ENCODE measurements at places on chromosomes 12 and 14. TPM values are rescaled to one million over a fixed set of nuclear protein-coding genes. Genes with fewer than 3 reads are reported as not detected.

DNA sequence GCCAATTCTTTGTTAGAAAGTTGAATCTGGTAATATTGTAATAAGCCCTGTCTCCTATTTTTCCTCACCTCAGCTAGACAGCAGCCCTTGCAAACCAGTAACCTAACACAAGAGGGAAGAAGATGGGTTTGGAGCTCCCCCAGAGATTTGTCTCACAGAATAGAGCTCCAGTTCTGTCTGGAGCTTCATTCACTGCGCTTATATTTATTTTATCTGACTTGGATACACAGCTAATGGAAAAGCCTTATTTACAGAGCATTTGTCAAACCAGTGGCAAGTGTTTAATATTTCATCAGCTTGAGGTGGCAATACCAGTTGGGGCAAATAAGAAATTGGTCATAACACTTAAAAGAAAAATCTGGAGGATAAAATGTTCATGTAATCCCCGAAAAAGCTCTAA lies 1094.0 kb downstream of the FSCB start:
- H3K27me3 ChIP-seq = no peaks in the 10 kb centered on the region
- H3K27ac ChIP-seq = no peak overlapping the region
- H3K4me3 ChIP-seq = no peak overlapping the region
- H3K36me3 ChIP-seq = no peaks in the 10 kb centered on the region

ARHGAP9 gene
- 101 TPM for total RNA-seq

DPPA3 gene
- total RNA-seq = not detected

WNT1 gene
- not detected for total RNA-seq

DNA sequence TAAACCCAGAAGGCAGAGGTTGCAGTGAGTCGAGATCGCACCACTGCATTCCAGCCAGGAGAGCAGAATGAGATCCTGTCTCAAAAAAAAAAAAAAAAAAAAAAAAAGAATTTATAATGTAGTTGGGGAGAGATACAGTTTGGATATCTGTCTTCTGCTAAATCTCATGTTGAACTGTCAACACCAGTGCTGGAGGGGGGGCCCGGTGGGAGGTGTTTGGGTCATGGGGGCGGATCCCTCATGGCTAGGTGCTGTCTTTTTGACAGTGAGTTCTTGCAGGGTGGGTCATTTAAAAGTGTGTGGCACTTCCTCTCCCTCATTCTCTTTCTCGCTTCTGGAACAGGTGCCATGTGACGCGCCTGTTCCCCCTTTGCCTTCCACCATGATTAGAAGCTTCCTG lies 32.8 kb downstream of the CLIP1 start:
- DNase-seq = no peak
- no peaks in the 10 kb centered on the region for H3K27me3 ChIP-seq
- H3K4me1 ChIP-seq = no peaks in the 10 kb centered on the region
- H3K27ac ChIP-seq = no peak overlapping the region

GRCh38 chr14:92277031-92277430 lies 45.9 kb upstream of the SLC24A4 start:
- H3K4me1 ChIP-seq = peaks cover 6% of the 10 kb centered on the region
- no peak overlapping the region for H3K4me3 ChIP-seq
- no peaks in the 10 kb centered on the region for H3K36me3 ChIP-seq
- no peaks in the 10 kb centered on the region for H3K27me3 ChIP-seq

GRCh38 chr12:6614513-6615172 lies 7.5 kb upstream of the CHD4 start:
- H3K27me3 ChIP-seq = no peaks in the 10 kb centered on the region
- DNase-seq = no peak
- no peak overlapping the region for H3K4me3 ChIP-seq
- peaks cover 28% of the 10 kb centered on the region for H3K4me1 ChIP-seq

SERPINA12 gene
- not detected for total RNA-seq

- peak; percentile 26 for DNase-seq
- H3K36me3 ChIP-seq = no peaks in the 10 kb centered on the region
- H3K27ac ChIP-seq = no peak overlapping the region
Measured at GRCh38 chr12:16939871-16940306, 333.9 kb upstream of the LMO3 start.

DNA sequence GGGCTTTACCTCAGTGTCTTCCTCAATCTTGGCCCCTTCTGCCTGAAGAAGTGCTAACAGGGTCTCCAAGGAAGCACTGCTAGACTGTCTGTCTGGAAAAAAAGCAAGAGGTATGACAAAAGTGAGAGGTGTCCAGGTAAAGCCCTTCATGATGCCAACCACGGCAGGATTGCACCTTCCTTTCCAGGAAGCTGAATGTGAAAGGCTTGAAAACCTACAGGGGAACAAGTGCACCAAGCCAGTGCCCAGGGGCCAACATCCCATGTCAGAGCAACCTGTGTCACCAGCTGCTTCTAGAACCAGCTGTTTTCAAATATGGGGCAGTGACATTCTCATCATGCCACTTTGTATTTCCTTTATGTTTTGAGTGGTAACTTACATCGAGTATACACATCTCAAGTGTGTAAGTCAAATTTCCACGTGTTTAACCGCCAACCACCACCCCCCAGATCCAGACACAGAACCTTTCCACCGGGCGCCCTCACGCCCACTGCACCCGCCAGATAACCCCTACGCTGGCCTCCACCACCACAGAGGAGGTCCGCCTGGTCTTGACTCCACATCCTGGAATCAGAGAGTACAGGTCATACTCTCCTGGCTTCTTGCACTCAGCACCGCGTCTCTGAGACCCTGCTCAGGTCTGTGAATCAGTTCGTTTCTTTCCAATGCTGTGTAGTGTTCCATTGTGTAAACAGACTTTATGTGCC lies 27.3 kb downstream of the VPS37B start:
- H3K27ac ChIP-seq = no peak overlapping the region
- peaks cover 40% of the 10 kb centered on the region for H3K36me3 ChIP-seq
- no peaks in the 10 kb centered on the region for H3K27me3 ChIP-seq
- no peak for DNase-seq
- peaks cover 26% of the 10 kb centered on the region for H3K4me1 ChIP-seq

GRCh38 chr12:3231399-3231876 lies 154.3 kb downstream of the TSPAN9 start:
- no peaks in the 10 kb centered on the region for H3K36me3 ChIP-seq
- H3K27ac ChIP-seq = no peak overlapping the region
- no peaks in the 10 kb centered on the region for H3K4me1 ChIP-seq
- H3K27me3 ChIP-seq = peaks cover 3% of the 10 kb centered on the region

GLIPR1L1 gene
- not detected for total RNA-seq

GRCh38 chr12:59619461-59620240 lies 23.8 kb downstream of the SLC16A7 start:
- H3K27me3 ChIP-seq = no peaks in the 10 kb centered on the region
- H3K4me1 ChIP-seq = no peaks in the 10 kb centered on the region
- no peaks in the 10 kb centered on the region for H3K36me3 ChIP-seq
- DNase-seq = no peak

DNA sequence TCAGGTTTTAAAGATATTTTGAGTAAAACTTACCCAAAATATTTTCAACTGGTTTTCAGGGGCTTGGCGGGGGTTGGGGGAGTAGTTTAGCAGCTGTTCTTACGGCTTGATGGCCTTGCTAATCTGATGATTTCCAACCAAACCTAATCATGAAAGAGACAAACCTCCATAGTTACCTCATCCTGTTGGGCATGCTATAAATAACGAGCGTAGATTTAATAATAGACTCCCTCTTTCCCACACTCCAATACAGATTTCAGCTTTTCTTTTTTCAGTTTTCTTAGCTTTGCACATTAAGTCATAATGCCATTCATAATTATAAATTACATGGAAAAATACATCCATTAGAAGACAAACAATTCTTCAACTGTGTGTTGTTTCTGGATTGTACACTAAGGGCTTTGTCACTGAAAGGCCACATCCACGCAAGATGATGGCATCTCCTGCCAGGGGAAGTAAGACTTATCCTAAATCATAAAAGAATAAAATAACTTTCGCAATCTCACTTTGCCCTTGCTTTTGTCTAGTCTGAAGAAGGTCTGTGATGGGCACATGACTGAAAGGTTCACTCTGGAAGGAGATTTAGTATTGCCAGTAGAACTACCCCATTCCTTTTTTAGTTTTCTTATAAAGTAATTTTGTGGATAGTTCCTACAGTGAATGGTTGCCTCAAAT lies 23.2 kb downstream of the ITPR2 start:
- H3K36me3 ChIP-seq = no peaks in the 10 kb centered on the region
- peaks cover 6% of the 10 kb centered on the region for H3K4me1 ChIP-seq
- no peak overlapping the region for H3K27ac ChIP-seq
- DNase-seq = no peak

GRCh38 chr14:85824526-85824925 lies 294.6 kb downstream of the FLRT2 start:
- H3K4me1 ChIP-seq = no peaks in the 10 kb centered on the region
- no peaks in the 10 kb centered on the region for H3K36me3 ChIP-seq
- H3K27me3 ChIP-seq = no peaks in the 10 kb centered on the region
- no peak for DNase-seq
- H3K4me3 ChIP-seq = no peak overlapping the region
- no peak overlapping the region for H3K27ac ChIP-seq

TNFAIP2 gene
- 116 TPM for total RNA-seq

SLC38A4 gene
- total RNA-seq = 0.23 TPM

ITGB7 gene
- 487 TPM for total RNA-seq

GRCh38 chr14:97057238-97058073 lies 260.3 kb downstream of the VRK1 start:
- H3K4me1 ChIP-seq = no peaks in the 10 kb centered on the region
- H3K36me3 ChIP-seq = no peaks in the 10 kb centered on the region
- no peak for DNase-seq
- no peak overlapping the region for H3K4me3 ChIP-seq
- H3K27me3 ChIP-seq = no peaks in the 10 kb centered on the region

- H3K27me3 ChIP-seq = no peaks in the 10 kb centered on the region
- DNase-seq = peak; percentile 46
- no peak overlapping the region for H3K4me3 ChIP-seq
- no peaks in the 10 kb centered on the region for H3K36me3 ChIP-seq
Measured at GRCh38 chr12:31205054-31205453, 120.9 kb downstream of the SINHCAF start.

ACSM4 gene
- not detected for total RNA-seq

- H3K27me3 ChIP-seq = no peaks in the 10 kb centered on the region
- peaks cover 4% of the 10 kb centered on the region for H3K4me1 ChIP-seq
- H3K4me3 ChIP-seq = peak overlapping the region; percentile 80
- H3K36me3 ChIP-seq = no peaks in the 10 kb centered on the region
- DNase-seq = no peak
Measured at GRCh38 chr12:9731393-9731792, 1.5 kb downstream of the CLECL1 start.

ARF3 gene
- 169 TPM for total RNA-seq

CEP170B gene
- 0.44 TPM for total RNA-seq

GRCh38 chr12:108190529-108190928 lies 61.4 kb downstream of the WSCD2 start:
- H3K27me3 ChIP-seq = no peaks in the 10 kb centered on the region
- H3K4me3 ChIP-seq = no peak overlapping the region
- H3K27ac ChIP-seq = no peak overlapping the region
- no peaks in the 10 kb centered on the region for H3K4me1 ChIP-seq
- H3K36me3 ChIP-seq = no peaks in the 10 kb centered on the region
- no peak for DNase-seq

GRCh38 chr12:124599074-124599999 lies 31.9 kb upstream of the NCOR2 start:
- no peaks in the 10 kb centered on the region for H3K27me3 ChIP-seq
- DNase-seq = no peak
- H3K4me1 ChIP-seq = no peaks in the 10 kb centered on the region
- H3K36me3 ChIP-seq = no peaks in the 10 kb centered on the region

DNA sequence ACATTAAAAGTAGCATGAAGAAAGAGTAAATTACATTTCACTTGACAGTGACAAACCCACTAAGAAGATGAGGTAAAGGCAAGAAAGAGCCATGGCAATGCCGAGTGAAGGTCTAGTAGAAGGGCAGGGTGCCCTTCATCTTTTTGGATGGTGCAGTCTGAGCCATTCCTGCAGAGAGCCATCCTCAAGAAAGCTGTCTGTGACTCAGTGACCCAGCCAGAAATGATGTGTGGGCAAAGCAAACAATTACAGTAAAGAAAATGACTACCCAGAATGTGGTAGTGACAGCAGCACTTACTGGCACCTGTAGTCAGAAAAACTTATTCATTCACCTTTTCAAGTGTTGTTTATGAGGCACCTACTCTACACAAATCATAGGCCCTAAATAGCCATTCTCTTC lies 281.7 kb downstream of the DUSP6 start:
- no peak overlapping the region for H3K27ac ChIP-seq
- H3K4me1 ChIP-seq = no peaks in the 10 kb centered on the region
- no peak overlapping the region for H3K4me3 ChIP-seq
- H3K36me3 ChIP-seq = no peaks in the 10 kb centered on the region
- no peak for DNase-seq

TRHDE gene
- not detected for total RNA-seq

DNA sequence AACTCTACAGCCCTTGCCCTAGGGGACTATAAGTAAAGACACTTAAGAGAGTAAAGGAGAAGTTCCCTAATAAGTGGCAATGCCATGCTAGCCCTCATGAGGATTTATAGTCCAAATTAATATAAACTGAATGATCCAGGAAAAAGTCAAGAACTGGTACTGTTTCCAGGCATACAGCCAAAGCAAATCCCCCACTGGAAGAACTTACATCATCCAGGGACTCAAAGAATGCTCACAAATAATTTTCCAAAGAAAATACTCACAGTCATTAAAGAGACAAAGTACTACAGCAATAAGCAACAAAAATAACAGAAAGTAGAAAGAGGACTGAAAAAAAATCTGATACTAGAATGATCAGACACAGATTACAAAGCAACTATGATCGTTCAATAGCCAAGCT lies 79.7 kb upstream of the RAP1B start:
- no peaks in the 10 kb centered on the region for H3K27me3 ChIP-seq
- no peak for DNase-seq
- H3K36me3 ChIP-seq = no peaks in the 10 kb centered on the region
- H3K4me1 ChIP-seq = no peaks in the 10 kb centered on the region
- no peak overlapping the region for H3K4me3 ChIP-seq

BEGAIN gene
- 0.24 TPM for total RNA-seq

DNA sequence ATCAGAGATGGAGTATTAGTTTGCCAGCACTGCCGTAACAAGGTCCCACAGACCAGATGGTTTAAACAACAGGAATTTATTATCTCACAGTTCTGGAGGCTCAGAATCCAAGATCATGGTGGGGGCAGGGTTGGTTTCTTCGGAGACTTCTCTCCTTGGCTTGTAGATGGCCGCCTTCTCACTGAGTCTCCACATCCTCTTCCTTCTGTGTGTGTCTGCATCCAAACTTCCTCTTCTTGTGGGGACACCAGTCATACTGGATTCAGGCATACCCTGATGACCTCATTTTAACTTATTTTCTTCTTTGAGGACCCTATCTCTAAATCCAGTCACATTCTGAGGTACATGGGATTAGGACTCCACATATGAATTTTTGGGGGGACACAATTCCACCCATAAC lies 455.5 kb downstream of the RGS6 start:
- no peaks in the 10 kb centered on the region for H3K4me1 ChIP-seq
- H3K4me3 ChIP-seq = no peak overlapping the region
- no peak for DNase-seq
- H3K27me3 ChIP-seq = no peaks in the 10 kb centered on the region
- no peaks in the 10 kb centered on the region for H3K36me3 ChIP-seq

DNA sequence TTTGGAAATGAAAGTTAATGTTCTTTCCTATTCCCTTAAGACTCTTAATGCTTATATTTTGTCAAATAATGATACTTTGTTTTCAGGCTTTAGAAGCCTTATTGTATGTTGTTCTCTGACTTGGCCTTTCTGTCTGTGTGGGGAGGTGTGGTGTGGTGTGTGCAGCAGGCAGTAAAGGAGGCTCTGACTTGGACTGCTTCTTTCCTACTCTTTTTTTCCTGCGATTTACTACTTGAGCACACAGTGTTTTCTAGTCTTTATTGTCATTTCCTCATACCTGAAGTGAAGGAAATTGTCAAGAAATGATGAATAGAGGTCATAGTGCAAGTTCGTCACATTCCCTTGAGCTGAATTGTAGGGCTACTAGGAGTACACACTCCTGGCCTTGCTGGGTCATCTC lies 26.9 kb downstream of the PIWIL1 start:
- H3K36me3 ChIP-seq = no peaks in the 10 kb centered on the region
- H3K27me3 ChIP-seq = no peaks in the 10 kb centered on the region
- H3K4me1 ChIP-seq = no peaks in the 10 kb centered on the region
- DNase-seq = no peak
